Mucosa of descending colon (tissue), 3 donors: ENCODE measurements at places on chromosomes 1 and 21.

DNA sequence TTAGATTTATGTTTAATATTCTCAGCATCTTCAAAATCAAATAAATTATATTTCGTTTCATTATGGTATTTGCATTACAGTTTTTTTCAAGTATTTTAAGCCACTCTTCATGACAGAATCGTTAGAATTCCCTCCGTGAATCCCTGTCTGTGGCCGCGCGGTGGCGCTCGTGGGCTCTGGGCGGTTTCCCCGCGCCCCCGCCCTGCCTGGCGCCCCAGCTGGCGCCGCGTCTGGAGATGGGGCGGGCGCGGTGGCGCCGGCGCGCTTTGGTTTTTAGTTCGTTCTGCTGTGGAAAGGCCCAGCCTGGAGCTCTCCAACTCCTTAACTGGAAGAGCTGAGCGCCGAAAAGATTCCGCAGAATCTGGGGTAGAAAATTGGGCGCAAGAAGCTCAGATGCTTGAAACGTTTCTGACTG, 25.7 kb downstream of the PRMT2 start:
- peak; percentile 57 for DNase-seq

- no peak for DNase-seq
Observed at GRCh38 chr1:81004011-81004410, 796.7 kb upstream of the ADGRL2 start.

- no peak for DNase-seq
Observed at GRCh38 chr21:19731251-19731650, 1267.0 kb upstream of the NCAM2 start.

GRCh38 chr1:66711420-66711819, 40.8 kb upstream of the DYNLT5 start:
- DNase-seq: no peak
